ENCODE measurements at places on chromosomes 7 and 10.

DNA sequence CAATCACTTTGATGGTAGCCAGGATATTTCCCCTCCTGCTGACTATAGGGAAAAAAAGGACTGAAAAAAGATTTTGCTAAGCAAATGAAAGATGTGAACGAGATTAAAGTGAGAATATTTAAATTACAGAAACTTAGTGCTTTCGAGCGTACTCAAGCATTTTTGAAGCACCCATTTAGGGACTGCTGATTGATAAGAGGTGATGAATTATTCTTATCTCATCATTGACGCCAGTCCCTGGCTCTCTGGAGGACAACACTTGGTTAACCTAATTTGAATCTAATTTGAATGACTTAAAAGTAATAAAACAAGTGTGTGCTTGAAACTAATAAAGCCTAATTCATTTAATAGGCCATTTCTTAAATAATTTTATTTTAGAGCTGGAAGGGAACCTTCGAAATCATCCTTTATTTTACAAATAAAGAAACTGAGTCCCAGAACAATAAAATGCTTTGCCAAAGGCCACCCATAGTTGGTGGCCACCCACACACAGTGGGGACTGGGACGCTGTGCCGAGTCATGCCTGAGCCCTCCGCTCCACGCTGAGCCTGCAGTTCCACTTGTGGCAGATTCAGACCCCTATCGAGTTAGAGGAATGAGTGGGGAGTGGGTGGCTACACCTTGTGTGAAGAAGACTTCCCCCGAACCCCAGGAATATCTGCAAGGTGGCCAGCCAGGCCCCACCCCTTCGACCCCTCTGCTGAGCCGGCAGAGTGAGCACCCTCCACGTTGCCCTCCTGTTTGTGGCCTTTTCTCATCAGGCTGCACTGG, 61.1 kb upstream of the SAMD8 start:
- no peak for DNase-seq

- no peak for DNase-seq
Observed at GRCh38 chr10:74384615-74385183, 233.7 kb downstream of the ADK start.

DNA sequence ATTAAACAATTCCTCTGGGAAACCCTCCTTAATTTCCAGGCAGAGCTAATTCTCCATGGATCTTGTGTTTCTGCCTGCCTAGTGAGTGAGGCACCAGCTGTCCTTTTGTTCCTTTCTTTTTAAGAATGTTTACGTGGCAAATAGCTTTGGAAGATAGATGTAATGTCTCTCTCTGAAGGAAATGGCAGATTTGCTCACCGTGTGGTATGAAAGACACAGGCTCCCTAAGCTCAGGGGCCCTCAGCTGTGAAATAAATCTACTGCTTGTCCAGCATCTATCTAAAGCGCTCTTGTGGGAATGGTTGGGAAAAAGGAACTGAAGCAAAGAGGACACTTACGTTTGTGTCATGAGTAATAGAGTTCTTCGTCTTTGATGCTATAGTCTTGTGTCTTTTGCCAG, 64.6 kb downstream of the FAS start:
- DNase-seq, result no peak

DNA sequence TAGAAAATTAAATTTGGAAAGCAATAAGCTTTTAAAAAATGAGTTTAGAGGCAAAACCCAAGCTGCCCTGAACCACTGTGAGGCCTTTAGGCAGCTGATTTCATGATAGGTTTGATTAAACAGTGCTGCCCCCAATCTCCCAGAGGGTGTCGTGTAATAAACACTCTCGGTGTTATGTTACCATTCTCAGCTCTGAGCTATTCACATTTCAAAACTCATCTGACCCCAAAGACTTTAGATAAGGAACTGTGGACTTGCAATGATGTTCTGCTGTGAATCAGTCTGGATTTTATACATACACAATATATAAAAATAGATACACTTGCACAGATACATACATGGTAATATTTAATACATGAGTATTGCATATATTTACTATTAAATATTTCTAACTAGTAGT, 120.4 kb downstream of the MALRD1 start:
- no peak for DNase-seq

- no peak for DNase-seq
Observed at GRCh38 chr10:84296091-84296981, 32.1 kb upstream of the CCSER2 start.

- no peak for DNase-seq
Observed at GRCh38 chr10:26950934-26951333, 90.2 kb upstream of the ABI1 start.

- DNase-seq, result no peak
Observed at GRCh38 chr7:41107330-41107937, 595.5 kb downstream of the INHBA start.

GRCh38 chr10:49176310-49177268, 11.6 kb downstream of the TMEM273 start:
- DNase-seq, result no peak

- no peak for DNase-seq
Observed at GRCh38 chr7:39083781-39084180, 106.1 kb downstream of the POU6F2 start.

DNA sequence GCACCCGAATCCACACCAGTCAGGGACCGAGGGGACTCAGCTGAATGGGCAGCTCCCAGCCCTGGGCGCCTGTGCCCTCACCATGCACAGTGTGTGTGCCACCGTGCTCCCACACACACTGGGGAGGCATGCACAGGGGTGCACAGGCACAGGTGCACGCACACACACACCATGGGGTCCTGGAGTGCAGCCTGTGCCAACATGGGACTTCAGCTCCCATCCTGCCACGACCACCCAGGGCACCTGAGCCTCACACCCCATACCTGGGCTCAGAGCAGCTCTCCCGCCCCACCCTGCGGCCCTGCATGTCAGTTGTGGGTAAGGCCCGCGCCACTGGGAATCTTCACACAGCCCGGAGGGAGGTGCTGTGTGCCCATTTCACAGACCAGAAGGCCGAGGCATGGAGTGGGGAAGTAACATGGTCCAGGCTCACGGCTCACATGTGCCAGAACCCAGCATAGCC, 8.0 kb downstream of the ELFN1 start:
- DNase-seq, result no peak

DNA sequence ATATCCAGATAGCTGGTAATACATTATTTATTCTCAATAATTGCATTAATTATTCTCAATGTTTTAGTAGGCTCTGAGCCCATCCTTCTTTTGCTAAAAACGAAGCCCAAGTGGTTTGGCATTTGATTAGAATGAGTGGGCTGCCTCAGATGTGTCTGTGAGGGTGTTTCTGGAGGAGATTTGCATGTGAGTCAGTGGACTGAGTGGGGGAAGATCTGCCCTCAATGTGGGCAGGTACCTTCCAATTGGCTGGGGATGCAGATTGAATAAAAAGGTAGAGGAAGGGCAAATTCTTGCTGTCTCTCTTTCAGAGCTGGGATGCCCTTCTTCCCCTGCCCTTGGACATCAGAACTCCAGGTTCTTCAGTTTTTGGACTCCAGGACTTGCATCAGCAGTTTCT, 290.6 kb upstream of the SMIM30 start:
- DNase-seq, result no peak

DNA sequence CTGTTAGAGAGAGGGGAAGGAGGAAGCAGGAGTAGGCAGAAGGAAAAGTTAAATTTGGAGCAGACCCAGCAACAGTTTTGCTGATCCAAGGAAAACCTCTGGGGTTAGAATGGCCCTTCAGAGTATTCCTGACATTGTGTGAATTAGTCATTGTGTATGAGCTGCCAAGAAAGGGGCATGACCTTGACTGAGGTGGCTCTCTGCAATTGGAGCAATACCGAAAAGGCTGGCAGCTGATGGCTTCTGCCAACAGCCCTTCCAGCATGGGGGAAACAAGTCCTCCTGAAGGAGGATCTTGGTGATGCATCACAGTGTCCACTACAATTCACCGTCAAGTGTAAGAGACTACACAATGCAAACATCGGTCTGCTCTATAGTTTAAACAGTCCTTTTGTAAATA, 20.6 kb upstream of the WASL start:
- DNase-seq, result no peak

GRCh38 chr7:53744403-53744760, 708.9 kb downstream of the POM121L12 start:
- DNase-seq, result no peak

DNA sequence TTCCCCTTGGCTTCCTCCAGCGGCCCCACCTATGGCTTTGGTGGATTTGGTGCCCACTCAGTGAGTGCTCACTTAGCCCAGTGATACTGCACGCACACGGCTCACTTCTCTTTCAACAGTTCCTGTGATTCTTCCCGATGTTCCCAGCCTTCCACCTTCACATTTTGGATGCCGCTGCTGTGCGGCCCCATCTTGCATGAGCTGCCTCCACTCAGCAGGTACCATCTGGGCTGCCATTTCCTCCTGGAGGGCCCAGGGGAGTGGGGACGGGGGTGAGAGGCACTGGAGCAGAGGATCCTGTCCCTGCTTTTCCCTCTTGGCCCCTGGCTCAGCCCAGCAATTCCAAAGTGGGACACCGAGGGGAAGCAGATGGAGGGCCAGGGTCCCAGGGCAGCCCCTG, 323.3 kb upstream of the ZNF32 start:
- no peak for DNase-seq

DNA sequence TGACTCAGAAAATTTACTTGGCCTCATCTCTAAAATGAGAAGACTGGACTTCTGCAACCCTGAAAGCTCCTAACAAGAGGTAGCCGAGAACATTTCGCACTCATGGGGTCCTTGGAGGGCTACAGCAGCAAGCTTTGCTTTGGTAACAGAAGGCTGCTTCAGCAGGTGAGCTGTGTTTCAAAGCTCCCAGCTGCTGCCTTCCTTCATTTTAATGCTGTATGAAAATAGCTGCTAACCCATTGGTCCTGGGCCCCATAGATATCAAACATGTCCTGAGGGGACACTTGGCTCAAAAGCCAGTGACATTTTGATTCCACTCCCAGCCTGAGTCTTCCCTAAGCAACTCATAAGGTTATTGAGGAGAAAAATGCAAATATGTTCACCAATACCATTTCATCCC, 14.3 kb upstream of the MALSU1 start:
- no peak for DNase-seq
